ENCODE measurements at places on chromosomes 11 and 22.

- DNase-seq = no peak
Observed at GRCh38 chr22:30234786-30235470, 11.6 kb downstream of the LIF start.

DNA sequence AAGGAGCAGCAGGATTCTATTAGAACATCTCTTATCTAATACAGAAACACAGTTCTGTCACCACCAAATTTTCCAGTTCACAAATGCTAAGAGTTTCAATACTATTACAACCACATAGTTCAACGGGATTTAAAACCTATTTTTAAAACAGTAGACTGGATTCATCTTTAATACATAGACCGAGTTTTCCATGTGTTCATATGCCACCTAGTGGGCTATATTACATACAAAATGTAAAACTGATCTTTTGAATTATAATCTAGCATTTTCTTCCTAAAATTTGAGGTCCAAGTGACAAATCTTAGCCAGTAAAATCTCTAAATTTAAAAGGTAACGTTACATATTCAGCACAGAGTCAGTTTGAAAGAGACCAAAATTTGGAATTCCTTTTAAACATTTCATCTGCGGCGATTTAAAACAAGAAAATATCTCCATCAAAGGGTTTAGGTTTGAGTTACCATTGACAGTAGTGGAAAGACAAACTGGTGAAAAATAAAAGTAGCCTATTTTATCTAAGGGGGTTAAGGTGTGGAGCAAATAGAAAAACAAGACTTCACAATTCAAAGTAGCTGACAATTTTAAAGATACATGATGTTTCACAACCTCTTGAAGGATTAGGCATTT lies 269.3 kb upstream of the MPPED2 start:
- no peak for DNase-seq

DNA sequence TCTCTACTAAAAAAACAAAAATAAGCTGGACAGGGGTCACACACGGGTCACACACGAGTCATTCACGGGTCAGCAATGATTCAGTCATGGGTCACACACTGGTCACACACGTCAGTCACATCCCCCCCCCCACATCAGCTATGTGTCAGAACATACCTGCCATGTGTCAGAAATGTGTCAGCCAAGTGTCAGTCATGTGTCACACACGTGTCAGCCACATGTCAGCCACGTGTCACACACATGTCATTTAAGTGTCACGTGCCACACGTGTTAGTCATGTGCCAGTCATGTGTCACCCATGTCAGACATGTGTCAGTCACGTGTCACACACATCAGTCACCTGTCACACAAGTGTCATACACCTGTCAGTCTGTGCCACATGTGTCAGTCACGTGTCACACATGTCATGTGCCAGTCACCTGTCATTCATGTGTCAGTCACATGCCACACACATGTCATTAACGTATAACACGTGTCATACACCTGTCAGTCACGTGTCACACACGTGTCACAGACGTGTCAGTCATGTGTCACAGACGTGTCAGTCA lies 28.7 kb upstream of the MMP20 start:
- DNase-seq = no peak

GRCh38 chr11:128069665-128070064 lies 517.7 kb downstream of the ETS1 start:
- no peak for DNase-seq

- no peak for DNase-seq
Observed at GRCh38 chr11:75625991-75626888, 42.6 kb downstream of the MAP6 start.

- DNase-seq = no peak
Observed at GRCh38 chr11:74677131-74677530, 54.1 kb downstream of the CHRDL2 start.

DNA sequence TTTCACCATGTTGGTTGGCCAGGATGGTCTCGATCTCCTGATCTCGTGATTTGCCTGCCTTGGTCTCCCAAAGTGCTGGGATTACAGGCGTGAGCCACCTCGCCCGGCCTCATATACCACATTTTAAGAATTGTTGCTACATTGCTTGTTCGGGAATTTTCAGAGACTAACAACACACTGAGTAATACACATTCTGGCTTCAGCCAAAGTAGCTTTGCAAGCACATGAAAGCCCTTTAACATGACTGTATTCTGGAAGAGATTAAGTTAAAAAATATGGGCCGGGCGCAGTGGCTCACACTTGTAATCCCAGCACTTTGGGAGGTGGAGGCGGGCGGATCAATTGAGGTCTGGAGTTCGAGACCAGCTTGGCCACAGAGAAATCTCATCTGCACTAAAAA lies 15.0 kb downstream of the CRTAM start:
- no peak for DNase-seq

GRCh38 chr22:20080776-20081654 lies 974 bp downstream of the DGCR8 start:
- DNase-seq = peak; percentile 44

GRCh38 chr11:110859240-110859840 lies 147.1 kb upstream of the ARHGAP20 start:
- DNase-seq = no peak

DNA sequence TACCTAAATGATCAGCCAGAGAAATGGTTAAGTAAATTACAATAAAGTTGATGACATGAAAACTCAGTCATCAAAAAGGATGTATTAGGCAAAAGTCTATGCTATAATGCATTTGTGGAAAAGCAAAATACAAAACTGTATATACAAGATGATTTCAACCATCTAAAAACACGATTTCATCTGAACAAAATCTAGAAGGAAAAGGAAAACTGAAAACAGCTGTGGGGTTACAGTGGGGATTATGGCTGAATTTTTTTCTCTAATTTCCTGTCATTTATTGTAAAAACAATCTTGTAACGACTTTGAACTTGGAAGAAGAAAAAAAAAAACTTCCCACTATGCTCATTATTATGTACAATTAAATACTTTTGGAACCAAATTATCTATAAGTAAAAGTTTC lies 30.3 kb downstream of the CHEK2 start:
- no peak for DNase-seq

DNA sequence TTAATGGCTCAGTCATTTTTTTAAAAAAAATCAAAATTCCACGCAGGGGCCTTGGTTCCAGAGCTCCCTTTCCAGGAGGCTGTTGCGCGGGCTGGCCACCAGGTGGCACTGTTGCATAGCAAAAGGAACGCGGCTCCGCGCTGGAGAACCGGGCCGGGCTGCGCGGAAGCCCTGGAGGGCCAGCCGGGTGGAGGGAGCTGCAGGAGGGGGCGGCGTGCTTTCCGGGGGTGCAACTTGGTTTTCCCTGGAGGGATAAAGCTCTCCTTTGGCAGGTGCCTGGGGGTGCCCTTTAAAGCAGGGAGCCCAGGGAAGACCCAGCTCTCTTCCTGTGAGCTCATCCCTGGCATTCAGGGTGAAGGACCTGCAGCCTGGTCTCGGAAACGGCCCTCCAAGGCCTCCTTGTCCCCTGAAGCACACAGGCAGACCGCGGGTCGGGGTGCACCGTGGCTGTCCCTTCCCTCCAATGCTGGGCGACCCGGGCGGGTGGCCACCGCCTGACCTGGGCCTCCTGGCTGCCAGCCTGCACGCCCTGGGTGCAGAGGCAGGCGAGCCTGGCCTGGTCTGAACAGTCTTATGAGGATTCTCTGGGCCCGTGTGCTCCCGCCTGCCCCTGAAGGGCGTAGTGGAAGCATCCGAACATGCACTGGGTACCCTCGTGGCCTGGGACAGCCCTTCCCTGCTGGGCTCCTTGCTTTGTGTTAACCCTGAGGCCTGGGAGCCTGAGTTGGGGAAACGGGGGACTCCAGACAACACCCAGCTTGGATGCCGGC lies 23.4 kb downstream of the KRTAP5-5 start:
- peak; percentile 82 for DNase-seq

GRCh38 chr11:57405271-57405860 lies 14.9 kb upstream of the PRG2 start:
- no peak for DNase-seq

Data from activated T-cell treated with anti-CD3 and anti-CD28 coated beads, Interleukin-2, amount 50 U/mL, for 48 hours (primary cell).